ENCODE measurements at places on chromosomes 5 and 9.

DNA sequence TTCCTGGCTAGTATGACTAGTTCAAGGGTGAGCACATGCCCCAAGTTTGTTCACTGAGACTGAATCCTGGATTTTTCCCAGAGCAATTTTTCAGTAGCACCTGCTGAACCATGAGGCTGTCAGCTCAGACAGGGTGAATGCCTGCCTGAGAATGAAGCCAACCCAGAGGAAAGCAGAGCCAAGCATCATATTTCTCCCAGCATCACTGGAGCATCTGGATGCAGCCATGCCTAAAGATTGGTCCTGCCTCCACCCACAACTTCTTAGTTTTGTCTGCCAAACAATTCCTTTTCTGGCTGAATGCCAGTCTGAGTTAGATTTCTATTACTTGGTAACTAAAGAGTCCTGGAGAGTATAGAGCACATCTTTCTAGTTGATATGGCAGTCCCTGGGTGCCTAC, 343.6 kb downstream of the CSNK1G3 start:
- no peak for DNase-seq

DNA sequence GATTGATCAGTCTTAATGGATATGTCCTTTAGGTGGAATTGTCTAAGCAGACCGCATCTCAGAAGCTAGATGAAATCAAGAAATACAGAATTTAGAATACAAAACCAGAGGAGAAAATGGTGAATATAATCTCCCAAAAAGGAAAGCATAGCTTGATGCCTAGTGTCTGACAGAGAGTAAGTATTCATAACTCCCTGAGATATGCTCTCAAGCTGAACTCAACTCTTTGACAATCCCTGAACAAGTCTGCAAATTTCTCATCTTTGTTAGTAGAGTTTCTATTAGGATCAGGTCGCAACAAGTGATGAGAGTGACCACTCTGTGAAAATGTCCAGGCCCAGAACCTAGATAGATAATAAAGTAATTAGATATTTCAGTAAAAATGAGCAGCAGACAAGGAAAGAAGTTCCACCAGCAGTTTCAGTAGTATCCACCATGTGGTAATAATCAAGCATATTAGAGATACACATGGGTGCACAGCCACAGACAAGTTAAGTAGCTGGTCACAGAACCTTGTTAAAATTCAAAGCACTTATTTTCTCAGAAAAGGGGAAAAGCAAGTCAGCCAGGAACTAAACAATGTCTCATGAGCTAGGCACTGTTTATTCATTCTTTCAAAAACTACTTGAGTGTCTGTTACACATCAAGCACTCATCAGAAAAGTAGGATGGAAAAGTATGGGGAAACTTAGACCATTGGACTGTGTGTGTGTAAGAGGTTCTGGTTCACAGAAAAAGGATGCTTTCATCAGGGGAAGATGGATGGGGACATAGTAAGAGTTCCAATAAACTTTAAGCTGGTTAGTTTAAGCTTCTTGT, 481.5 kb upstream of the TUSC1 start:
- no peak for DNase-seq

DNA sequence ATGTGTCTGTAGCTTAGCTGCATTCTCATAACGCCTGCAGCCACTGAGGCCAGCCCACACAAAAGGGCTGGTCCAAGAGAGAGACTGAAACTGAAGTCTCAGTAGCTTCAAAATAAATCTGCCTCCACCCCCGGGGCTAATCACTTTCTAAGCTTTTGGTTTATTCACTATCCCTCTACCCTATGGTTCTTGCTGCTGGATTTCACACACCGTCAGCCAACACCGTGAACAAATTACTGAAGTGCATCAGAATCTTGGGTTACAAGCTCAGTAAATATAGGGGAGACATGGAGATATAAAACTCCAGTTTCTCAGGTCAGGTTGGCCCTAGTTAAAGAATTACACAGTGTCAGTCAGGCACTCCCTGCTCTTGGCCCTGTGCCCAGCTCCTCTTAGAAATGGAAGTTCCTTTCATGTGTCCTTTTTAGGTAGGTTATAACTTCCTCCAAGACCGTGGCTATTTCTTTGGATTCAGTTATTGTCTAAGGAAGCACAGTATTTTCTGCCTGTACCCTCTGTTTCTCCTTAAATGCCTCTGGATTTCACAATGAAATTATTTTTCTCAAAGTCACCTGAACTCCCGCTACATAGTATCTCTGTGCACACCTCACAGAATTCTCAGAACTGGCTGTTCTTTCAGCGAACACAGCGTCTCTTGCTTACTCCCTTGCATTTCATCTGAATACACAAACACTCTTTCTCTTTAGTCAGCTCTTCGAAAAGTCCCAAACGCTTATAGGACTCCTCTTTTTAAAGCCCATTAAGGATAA, 112.5 kb downstream of the FAM174A start:
- DNase-seq, result no peak

- no peak for DNase-seq
Measured at GRCh38 chr9:9142001-9142400, 1342.4 kb upstream of the DMAC1 start.

- no peak for DNase-seq
Measured at GRCh38 chr5:43117092-43117491, 3.6 kb upstream of the ZNF131 start.

DNA sequence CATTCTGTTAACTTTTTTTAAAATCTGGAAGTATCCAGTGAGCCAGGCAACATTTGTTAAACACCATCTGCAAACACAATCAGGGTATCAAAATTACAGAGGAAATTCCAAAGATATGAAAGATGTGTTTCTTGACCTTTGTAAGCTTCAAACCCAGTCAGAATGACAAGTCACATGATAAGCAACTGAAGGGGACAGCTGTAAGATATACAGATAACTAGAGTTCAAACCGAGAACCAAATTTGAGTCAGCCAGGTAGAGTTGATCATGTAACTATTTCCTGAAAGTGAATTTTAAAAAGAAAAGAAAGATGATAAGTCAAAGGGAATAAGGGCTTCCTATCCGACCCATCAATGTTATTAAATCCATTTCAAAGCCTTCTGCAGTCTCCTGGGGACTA, 196.2 kb downstream of the DEPDC1B start:
- DNase-seq, result no peak

DNA sequence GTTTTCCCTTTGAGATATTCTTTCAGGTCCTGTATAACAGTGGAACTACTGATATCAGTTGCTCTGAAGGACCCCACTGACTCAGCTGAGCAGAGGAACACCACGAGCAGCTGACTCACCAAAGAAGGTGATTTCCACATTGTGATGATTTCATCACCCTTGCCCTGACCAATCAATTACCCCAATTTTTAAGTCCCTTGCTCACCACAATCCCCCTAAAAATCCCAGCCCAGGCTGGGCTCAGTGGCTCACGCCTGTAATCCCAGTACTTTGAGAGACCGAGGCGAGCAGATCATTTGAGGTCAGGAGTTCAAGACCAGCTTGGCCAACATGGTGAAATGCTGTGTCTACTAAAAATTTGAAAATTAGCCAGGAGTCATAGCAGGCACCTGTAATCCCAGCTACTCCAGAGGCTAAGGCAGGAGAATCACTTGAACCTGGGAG, 125.3 kb upstream of the ABCA1 start:
- DNase-seq, result no peak

GRCh38 chr5:123203105-123203800, 114.2 kb downstream of the PRDM6 start:
- DNase-seq, result no peak

GRCh38 chr5:57658018-57658417, 175.4 kb upstream of the ACTBL2 start:
- no peak for DNase-seq

GRCh38 chr5:168327451-168327850, 36.0 kb downstream of the WWC1 start:
- DNase-seq, result no peak

DNA sequence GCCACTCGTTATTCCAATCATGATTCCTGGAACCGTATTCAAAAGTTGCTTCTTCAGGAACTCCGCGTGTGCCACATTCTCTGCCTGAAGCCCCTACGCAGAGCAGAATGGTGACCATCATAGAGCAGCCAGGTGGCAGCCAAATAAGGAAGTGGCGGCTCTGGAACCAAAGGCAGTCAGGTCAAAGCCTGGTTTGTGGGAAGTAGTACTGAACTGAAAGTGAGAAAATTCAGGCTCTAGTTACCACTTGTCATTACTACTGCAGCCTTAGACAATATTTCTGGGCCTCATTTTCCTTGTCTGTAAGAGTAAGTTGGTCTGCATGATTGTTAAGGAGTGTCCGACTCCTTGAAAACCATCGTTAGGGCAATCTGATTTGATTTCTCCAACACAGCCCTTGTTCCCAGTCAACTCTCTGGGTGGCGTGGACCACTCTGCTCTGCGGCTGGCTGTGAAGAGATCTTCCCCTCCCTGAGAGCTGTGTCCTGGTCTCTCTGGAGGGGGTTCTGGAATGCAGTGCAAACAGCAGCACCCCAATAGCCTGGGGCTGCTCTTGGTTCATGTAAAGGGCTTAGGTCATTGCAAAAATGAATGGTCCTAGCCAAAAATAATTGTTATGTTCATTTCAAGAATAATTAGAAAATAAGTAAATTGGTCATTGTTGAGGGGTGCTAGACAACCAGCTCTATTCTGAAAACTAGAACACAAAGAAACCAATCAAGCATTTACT, 102.4 kb downstream of the MED27 start:
- no peak for DNase-seq

DNA sequence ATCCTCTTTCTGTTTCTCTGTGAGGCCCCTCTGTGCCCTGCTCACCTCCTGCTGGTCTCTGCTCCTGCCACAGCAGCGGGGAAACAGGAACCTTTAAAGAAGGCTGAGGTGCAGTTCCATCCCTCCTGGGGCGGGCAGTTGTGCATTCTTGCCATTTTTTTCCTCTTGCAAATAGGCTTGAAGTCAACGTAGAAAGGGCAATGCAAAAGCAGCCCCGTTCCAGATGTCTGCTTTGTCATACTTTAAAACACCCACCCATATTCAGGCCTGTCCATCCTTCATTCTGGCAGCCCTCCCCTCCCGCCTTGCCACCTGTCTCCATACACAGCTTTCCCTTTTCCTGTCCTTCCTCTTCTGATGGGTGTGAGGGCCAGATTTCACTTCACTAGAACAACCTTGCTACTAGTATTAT, 65.4 kb upstream of the KLF9 start:
- DNase-seq, result no peak

DNA sequence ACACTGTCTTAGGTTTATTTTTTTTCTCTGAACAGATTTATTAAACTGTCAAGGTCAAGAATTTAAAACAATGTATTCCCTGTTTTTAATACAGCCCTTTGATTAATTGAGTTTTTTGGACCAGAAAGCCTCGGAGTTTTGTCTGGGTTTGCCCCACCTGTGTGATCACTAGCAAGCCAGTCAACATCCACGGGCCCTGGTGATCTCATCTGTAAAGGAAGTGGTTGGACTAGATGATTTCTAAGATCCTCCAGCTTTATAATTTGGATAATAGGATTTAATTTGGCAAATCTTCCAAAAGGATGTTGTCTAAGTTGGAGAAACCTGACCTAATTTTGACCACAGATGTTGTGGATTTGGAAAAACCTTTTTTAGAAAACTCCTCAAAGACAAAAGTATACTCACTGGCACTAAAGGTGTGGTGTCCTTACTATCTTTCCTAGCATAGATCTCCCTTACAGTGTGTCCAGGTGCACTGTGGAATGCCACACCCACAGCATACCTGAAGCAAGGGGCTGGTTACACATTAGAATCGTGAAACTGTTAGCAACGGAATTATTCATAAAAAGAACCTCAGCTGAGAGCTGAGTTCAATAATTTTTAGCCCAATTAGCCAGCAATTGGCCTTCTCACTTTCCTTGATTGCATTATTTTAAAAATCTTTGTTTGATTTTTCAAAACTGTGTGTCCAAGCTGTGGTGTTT, 195.6 kb upstream of the ELL2 start:
- no peak for DNase-seq

- no peak for DNase-seq
Measured at GRCh38 chr5:125274938-125275724, 528.7 kb upstream of the ZNF608 start.

- no peak for DNase-seq
Measured at GRCh38 chr9:109417054-109417453, 81.1 kb downstream of the PTPN3 start.

GRCh38 chr5:34584165-34584564, 72.0 kb upstream of the RAI14 start:
- DNase-seq, result no peak
